Stimulated activated CD8-positive, alpha-beta memory T cell treated with anti-CD3 and anti-CD28 coated beads, Interleukin-12 subunit alpha, Interleukin-12 subunit beta, amount 100 ng/mL, for 4 hours (primary cell): ENCODE measurements at places on chromosomes 7 and 10.

GRCh38 chr10:45443101-45444009 lies 69.3 kb downstream of the ALOX5 start:
- DNase-seq: no peak

DNA sequence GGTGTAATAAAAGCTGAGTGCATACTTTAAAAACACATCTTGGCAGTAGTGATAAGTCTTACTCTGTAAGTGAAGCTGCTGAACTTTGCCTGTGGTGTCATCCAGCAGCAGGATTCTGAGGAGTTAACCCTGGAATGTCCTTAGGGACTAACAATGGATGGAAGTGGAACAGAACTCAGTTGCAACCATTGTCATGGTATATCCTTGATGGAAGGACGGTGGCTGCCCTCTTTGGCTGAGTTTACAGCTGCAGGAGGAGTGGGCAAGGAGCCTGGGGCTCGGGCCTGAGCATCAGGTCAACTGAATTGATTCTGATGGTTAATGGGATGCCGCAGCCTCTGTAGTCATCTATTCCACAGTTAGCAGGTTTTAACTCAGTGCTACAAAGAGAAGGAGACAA lies 56.2 kb downstream of the MRC1 start:
- no peak for DNase-seq

DNA sequence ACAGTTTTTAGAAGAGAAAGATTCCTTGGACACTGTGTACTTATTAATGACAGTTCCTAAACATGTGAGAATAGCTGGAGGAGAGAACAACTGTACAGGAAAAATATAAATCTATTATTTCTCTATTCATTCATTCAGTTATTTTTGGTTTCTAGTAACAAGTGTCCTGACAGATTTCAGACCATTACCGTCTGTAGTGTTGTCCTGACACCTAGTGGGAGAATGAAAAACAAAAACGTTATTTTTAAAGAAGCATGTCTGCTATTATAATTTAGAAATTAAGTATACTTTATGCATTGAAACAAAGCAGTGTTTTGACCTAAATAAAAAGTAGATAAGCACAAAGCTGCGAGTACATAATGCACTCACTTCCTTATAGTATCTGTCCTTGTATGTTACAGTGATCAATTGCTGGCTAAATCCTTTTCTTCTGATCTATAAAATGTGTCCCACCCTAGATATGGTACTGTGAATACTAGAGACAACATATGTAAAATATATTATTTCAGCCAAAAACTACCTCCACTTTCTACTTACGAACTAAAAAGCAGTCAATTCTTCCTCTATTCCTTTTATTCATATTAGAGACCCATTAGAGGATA lies 575.6 kb downstream of the ARL4A start:
- no peak for DNase-seq

- no peak for DNase-seq
These were observed 38.3 kb upstream of the KLHL7 start for GRCh38 chr7:23067271-23067670.

- DNase-seq: no peak
These were observed 472.6 kb upstream of the CNTNAP2 start for GRCh38 chr7:145643981-145644380.

DNA sequence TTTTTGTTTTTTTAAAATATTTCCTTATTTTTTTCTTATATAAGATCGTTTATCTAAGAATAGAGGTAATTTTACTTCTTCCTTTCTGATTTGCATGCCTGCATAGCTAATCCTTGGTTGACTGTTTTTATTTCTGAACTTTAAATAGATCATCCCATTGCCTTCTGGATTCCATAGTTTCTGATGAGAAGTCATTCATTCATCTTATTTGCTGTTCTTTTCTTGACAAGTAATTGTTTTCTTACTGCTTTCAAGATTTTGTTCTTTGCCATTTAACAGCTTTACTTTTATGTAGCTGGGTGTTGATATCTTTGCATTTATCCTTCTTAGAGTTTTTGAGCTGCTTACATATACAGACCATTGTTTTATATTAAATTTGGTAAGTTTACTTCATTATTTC lies 437.9 kb downstream of the SDK1 start:
- no peak for DNase-seq

- DNase-seq: no peak
These were observed 65.4 kb upstream of the MXI1 start for GRCh38 chr10:110141871-110142635.

DNA sequence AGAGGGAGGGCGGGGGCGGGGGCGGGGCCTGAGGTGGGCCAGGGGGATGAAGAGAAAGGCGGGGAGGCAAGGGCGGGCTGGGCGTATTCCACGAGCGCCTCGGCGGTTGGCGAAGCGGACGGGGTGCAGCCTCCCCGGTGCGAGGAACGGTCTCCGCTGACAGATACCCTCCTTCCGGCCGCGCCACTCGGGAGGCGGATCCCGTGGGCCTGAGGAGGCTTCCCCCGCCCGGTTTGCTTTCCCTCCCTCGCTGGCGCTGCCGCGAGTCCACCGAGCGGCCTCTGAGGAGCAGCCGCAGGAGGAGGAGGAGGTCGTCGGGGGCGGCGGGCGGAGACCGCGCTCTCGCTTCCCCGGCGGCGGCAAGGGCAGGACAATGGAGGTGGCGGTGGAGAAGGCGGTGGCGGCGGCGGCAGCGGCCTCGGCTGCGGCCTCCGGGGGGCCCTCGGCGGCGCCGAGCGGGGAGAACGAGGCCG lies at the start of gene TRIM24:
Gene TRIM24 (plus strand): TSS at position 84 of the 473 bp plus-strand sequence. CDS start 290 bp downstream, at position 374.
- no peak for DNase-seq

DNA sequence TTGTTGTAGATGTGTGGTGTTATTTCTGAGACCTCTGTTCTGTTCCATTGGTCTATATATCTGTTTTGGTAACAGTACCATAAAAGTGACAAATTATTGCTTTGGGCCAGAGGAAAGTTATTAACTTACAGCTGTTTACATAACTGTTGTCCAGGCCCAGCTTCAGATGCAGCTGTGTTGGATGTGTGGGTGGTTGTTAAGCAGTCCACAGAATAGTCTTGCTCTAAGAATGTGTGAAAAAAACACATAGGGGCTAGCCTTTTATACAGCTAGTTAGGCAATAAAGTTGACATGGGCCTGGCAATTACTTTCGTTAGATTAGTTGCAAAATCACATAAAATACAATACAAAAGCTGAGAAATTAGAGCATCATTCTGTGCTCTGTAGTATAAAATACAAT lies 31.9 kb downstream of the DLD start:
- DNase-seq: no peak

GRCh38 chr10:91556691-91557566 lies 75.9 kb downstream of the PPP1R3C start:
- no peak for DNase-seq

DNA sequence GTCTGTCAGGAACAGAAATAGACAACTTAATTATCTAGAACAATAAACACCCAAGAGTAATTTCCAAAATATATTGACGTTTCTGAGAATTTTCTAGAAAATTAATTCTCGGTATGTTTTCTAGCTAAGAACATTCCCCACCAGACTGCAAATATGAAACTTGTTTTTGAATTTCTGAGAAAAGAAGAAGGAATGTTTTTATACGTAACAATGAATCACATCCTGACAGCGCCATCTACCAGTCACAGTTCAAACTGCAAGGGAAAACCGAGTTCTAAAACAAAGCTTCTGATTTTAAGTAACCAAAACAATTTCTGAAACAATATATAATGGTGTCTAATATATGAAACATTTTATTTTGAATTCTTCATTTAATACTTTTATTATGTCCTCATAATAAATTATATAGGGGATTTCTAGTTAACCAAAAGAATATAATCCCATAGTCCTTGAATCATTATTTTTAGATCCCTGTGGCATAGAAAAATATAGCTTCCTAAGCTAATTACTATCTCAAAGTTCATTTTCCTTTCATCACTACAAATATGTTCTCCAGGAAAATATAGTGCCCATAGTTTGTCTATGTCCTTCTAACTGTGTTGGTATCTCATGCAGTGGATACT lies 34.5 kb upstream of the MEOX2 start:
- no peak for DNase-seq

DNA sequence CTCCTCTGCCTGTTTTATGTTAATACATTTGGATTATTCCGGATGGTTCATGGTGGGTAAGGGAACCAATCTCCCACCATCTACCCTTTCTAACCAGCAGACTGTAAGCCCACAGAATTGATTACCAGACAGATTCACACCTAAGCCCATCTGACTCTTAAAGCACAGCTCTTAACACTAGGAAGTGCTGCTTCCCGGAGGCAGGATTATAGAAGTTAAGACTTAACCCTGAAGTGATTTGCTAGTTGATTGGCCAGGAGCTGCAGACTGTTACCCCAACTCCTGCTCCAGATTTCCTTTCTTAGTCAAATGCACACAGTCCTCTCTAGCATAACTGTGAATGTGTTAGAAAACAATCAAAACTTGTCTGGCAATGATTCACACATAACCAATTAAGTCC lies 221.7 kb downstream of the CDK14 start:
- DNase-seq: no peak

- no peak for DNase-seq
These were observed 12.0 kb downstream of the KPNA7 start for GRCh38 chr7:99195867-99196266.

DNA sequence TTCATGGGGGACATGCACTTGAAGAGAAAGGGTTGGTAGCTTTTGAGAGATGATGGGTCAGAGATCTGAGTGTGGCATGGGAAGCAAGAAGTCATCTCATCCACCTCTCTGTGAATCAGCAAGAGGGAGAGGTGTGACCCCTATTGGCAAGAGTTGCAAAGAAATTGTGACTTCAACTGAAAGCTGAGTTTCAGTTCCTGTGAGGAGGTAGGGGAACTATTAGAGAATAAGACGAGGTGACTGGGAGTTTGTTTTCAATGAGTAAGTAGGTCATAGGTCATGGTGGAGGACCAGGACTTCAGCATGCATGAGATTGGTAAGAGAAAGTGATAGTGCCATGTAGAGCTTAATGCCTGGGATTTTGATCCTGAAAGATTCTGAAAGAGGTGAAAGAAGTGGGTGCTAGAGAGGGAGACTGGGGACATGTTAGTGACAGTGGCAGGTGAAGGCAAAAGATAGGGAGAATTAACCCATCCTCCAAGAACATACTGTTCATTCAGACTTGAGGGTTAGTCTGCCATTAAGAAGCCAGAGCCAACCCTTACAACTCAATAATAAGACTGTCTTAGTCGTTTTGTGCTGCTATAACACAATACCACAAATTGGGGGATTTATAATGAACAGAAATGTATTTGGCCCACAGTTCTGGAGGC lies 75.5 kb upstream of the CAPZA2 start:
- no peak for DNase-seq

DNA sequence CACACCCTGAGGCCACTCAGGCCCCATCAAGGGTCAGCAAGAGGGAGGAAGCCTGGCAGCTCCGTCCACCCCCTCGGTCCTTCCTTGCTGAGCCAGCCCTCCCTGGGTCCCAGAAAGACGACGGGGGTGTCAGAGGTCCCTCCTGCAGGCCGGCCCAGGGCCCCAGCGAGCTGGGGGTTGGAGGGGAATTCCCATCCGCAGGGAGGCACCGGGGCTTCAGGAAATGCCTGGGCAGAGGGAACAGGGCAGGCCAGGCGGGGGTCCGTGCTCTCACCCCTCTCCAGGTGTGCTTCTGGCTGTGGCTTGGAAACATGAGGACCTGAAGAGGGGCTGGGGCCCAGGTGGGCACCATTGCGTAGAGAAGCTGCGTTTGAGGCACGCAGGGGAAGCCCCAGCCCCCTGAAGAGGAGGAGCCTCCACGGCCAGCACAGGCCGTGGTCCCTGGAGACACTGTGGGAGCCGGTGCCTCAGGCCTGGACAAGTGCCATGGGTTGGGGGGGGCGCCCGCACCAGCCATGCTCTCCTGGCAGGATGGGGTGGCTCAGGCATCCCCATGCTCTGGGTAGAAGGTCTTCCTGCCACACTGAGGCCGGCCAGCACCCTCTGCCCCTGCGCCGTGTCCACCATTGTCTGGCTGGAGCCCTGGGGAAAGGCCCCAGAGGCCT lies 66.7 kb downstream of the PDGFA start:
- DNase-seq: no peak

GRCh38 chr10:77582710-77583115 lies 54.9 kb downstream of the KCNMA1 start:
- no peak for DNase-seq
